ENCODE measurements at places on chromosomes 16 and 17.

DNA sequence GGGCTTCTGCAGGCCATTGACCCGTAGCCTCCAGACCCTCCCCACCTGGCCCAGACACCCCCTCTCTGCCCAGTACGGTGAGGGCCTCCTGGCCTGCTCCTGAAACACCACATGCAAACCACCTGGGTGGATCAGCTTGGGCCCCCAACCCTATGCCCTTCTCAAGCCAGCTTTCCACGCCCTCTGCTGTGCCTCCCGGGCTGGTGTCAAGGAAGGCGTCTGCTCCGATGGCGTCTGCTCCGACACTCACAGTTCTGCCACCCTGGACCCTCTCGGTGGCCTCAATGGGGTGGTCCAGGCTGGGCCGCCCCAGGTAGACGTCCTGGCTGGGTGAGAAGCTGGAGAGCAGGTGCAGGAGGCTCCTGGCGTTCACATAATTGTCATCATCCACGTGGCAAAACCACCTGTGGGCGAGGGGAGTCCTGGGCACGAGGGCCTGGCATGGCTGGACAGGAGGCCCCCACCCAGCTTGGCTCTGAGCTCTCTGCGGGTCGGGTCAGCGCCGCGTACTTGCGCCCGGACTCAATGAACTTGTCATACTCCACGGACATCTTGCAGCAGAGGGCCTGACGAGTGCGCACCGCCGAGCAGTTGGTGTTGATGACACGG, 1.4 kb downstream of the RFNG start:
- no peak for DNase-seq

GRCh38 chr17:20187049-20187448, 177.9 kb downstream of the SPECC1 start:
- DNase-seq = no peak

GRCh38 chr17:76727745-76728456, 1.3 kb downstream of the METTL23 start:
- DNase-seq = no peak

DNA sequence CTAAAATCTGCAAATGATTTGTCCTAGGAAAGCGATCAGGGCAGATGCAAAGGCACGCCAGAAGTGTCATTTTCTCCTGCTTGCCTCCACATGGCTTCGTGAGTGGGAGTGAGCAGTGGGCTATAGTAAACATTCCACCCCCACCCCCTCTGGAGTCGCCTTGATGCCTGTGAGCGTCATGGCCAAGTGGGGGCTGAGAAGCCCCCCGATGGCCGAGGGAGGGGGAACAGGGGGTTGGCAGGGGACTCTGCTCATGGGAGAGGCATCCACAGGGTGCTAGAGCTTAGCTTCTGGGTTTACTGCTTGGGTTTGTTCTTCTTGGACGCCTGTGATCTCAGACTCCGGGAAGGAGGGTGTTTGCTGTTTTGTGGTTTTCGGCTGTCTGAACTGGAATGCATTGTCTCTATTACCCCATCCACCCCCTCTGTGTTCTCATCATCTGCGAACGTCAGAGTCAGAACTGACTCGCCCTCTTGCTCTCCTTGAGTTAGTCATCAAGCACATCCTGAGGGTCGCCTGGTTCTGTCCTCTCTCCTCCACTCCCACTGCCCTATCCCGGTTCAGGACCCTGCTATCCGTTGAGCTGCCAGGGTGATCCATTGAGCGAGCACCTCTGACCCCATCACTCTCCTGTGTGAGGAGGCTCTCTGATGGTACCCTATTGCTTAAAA, 15.4 kb downstream of the TNS4 start:
- peak; percentile 100 for DNase-seq

DNA sequence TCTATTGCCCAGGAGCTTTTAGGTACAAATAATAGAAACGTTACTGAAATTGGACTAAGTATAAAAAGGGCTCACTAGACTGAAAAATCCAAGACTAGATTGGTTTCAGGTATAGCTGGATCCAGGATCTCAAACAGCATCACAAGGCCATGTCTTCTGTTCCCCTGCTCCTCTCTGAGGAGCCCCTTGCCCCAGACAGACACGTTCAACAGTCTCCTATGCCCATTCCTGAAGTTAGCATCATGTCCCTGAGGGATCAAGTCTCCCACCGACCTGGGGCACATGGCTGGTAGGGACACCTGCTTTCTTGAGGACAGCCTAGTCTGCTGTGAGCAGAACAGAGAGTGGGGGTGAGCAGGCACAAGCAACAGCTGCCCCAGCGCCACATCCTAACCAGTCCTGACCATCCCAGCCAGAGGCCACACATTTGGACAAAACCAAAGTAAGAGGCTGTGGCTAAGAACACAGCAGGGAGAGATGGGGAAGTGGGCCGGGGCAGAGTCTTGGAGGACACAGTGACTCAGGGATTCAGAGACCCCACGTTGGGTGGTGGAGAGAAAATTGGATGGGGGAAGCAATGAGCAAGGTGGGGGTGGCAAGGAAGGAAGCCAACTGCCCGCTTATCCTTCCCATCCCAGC, 10.5 kb upstream of the MMP2 start:
- DNase-seq = no peak

GRCh38 chr17:16269658-16270057, 52.6 kb downstream of the PIGL start:
- peak; percentile 59 for DNase-seq

DNA sequence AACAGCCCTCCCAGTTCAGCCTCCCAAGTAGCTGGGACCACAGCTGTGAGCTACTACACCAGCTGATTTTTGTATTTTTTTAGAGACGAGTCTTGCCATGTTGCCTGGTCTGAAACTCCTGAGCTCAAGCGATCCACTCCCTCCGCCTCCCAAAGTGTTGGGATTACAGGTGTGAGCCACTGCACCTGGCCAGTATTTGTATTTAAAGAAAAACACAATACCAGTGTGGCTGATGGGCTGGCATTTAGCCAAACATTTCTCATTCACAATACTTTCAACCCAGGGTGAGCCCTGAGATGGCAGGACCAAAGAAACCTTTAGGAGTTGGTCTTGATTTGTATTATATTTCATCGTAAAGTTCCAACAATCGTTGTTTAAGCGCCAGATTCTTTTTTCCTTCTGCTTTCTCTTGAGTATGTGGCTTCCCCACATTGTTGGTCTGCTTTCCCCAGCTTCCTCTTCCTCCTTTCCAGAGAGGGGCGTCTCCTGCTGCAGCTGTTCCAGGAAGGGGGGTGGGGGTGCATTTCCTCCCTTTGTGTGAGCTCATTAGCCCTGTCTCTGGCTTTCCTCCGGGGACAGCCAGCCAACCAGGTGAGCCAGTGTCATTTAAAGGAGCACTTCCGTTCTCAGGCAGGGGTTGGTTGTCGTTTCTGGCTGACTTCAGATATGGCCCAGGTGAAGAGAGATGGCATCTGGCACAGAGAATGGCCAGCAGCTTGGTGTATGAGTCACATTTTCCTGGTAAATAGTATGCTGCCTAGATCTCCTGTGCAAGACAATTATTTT, 79.9 kb downstream of the GPRC5B start:
- DNase-seq = peak; percentile 53

DNA sequence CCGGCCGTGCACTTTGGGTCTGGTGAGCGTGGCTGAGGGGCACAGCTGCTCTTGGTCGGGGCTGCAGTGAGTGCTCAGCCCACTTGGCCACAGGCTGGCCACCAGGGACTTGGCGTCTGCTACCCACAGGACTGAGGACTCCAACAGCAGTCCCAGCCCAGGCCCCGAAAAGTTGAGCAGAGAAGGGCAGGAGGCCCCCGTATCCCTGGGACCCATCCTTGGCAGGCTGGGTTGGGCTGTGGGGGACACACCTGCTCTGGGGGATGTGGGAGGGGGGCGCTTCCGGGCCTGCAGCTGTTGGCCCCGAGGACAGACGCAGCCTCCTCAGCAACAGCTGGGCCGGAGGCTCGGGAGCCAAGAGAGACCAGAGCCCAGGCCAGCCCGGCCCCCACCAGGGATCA, 19.4 kb upstream of the SSTR5 start:
- DNase-seq = no peak

DNA sequence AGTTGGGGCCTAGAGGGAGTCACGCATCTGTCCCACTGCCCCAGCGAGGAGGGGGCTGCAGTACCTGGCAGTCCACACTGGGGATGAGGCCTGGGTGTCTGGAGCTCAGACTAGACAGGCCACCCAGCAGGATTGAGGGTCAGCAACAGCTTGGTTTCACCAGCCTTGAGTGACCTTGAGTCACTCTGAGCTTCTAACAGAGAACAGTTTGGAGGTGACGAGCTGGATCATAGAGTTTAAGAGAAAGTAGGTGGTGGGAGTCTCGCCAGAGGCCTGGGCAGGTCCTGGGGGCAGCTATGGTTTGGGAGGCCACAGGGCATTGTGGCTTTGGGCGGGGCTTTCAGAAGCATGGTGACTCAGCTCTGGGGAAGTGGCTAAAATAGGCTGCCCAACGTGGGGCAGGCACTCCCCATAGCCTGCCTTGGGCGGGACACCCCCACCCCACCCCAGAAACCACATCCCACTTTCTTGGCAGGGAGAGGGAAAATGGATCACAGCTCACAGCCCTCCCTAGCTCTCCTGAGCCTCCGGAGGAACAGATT, 20.5 kb downstream of the CDC42EP4 start:
- peak; percentile 78 for DNase-seq
